ENCODE measurements at places on chromosomes 11 and 22.

GRCh38 chr11:5691964-5692361 is 2.4 kb downstream of the TRIM22 start:
- DNase-seq = no peak

DNA sequence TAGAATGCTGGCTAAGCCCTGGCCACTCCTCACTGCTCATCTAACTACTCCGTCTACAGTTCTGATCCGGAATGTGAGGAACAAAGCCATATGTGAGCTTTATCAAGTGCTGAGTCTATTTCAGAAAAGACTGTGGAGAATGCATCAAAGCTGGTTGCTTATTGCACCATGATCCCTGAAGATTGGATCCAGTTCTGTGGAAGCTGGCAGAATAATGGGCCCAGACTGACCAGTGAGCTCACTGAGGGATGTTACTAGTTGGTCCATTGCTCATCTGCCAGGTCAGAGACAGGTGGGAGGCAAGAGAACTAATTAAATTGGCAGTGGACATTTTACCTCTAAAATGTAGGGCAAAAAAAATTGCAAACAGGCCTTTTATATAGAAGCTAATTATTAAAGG is 681.3 kb downstream of the NTM start:
- DNase-seq = no peak

DNA sequence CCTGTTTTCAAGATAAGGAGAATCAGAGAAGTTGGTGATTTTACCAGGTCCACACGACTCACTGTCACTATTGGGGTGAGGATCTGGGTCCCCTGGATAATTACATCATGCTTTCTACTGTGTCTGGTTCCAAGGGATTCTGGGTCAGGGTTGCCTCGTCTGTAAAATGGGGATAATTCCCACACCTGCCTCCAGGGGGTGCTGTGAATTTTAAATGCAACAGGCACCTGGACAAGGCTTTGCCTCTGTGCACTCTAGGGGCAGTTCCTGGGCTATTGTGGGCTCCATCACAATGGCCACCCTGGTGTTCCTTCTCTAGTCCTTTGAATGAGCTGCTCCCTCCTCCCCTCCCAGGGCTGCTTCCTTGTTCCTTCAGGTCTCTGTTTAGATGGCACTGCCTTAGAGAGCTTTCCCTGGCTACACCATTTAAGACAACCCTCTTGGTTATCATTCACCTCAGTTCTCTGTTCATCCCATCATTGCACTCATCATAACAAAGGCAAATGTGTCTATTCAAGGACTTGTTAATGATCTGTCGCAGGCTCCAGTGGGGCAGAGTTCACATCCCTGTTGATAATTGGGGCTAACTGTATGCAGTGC is 178.6 kb downstream of the MIAT start:
- peak; percentile 77 for DNase-seq

- DNase-seq = no peak
Measured at GRCh38 chr11:9745411-9746211, 81.7 kb downstream of the SWAP70 start.

DNA sequence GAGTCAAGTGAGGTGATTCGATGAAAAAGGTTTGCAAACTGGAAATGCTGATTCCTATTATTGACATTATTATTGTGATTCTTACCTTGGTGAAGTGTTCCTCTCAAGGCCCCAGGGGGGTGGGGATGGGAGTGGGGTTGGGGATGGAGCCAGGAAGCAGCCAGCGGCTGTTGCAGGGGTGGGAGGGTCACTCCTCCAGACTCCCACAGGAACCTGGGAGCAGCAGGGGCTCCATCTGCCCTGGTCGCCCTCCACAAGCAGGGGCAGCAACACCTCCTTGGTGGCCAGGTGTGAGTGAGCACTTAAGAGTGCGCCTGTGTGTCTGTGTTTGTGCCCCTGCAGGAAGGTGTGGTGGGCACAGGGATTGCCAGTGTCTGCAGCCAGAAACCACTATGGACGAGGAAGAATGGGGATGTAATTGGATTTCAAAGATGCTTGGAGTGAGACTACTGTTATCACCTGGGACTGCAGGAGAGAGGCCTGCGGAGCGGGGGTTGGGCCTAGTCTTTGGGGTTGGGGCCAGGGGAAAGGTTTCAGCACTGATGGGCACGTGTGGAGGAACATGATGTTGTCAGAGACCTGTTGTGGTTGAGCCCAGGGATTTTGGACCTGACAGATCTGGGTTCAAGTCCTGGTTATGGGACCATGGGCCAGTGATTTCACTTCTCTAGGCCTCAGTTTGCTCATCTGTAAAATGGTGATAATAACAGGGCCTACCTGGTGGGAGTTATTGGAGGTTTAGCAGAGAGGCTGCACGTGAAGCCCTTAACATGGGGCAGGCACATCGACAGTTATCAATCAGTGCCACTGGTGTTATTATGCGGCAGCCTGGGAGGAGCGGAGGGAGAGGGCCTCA is 3.6 kb upstream of the TP53I11 start:
- DNase-seq = no peak

- DNase-seq = no peak
Measured at GRCh38 chr11:99256614-99257013, 235.9 kb downstream of the CNTN5 start.

DNA sequence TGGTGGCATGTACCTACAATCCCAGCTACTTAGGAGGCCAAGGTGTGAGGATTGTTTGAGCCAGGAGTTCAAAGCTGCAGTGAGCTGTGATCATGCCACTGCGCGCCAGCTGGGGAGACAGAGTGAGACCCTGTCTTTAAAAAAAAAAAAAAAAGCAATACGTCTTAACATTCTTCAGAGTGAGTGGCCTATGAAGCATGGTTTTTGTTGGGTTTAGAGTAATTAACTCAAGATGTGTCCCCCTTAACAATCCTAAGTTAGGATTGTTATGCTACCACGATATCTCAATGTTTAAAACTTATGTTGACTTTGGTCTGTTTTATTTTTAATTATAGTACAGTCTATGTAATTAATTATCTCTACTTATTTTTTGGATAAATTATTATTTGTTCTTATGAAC is 156.1 kb downstream of the HIPK3 start:
- no peak for DNase-seq
